ENCODE measurements at places on chromosomes 1 and 21.
A peak's percentile ranks its signal among the peaks of the same experiment; 100 is the strongest.

DNA sequence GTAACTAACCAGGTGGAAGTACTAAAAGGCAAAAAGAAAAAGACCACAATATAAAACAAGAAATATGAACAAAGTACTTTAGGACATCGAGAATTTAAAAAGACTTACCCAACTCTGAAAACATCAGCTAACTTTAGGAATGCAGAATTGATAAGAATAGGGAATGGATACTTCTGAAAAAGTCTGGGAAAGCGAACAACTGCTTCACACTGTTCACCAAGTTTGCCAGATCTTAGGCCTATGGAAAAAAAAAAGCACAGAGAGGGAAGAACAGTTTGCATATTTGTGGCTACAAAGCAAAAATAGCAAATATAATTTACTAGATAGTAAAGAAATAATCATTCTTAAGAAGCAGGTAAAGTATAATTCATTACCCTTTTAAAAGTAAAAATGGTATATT is 14.4 kb downstream of the INTS7 start:
- no peak for DNase-seq

GRCh38 chr1:13478692-13479091 is 35.1 kb downstream of the LRRC38 start:
- DNase-seq: no peak

GRCh38 chr1:27436204-27437159 is 44.1 kb downstream of the GPR3 start:
- DNase-seq: no peak

DNA sequence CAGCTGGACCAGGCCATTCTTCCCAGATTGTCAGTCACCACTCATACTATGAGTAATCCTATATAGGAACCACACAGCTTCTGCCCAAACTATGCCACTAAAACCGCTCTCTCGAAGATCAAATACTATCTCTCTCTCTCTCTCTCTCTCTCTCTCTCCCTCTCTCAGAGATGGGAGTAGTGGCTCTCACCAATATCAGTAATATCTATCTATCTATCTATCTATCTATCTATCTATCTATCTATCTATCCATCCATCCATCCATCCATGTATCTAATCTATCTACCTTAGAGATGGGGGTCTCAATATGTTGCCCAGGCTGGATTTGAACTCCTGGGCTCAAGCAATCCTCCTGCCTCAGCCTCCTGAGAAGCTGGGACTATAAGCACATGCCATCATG is 4.7 kb upstream of the HIPK1 start:
- DNase-seq: no peak

GRCh38 chr1:227127891-227128290 is 187.8 kb downstream of the COQ8A start:
- no peak for DNase-seq

- no peak for DNase-seq
Measured at GRCh38 chr1:183873642-183874041, 68.7 kb downstream of the RGL1 start.

GRCh38 chr1:187999973-188000372 is 1171.2 kb downstream of the PLA2G4A start:
- DNase-seq: no peak

DNA sequence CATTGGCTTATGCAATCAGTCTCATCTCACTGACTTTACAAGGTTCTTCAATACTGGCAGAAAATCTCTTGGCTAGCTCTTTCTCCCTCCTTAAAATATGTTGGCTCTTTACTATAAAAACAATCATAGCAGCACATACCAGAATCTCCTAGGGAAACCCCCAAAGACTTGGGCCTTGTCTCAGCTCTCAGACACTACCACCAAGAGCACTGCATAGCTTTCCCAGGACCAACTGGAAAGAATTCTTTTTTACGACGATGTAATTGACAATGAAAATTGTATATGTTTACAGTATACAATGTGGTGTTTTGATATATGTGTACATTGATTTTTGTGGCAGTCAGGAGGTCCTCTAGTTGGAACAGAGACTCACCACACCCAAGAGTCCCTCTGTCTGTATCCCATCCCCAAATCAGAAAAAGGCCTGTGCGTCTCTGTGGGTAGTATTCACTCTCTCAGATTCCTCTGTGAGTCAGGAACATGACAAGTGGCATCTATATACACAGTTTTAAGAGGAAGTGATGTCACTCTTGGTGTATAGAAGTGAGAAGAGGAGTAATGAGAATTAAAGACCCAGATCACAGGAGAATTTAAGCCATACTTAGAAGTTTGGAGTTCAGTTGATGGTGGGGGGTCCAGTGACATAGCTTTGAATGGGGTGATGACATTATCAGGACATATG is 21.1 kb downstream of the SMAP2 start:
- no peak for DNase-seq

GRCh38 chr1:24691051-24691450 is 47.9 kb downstream of the SRRM1 start:
- DNase-seq: no peak

DNA sequence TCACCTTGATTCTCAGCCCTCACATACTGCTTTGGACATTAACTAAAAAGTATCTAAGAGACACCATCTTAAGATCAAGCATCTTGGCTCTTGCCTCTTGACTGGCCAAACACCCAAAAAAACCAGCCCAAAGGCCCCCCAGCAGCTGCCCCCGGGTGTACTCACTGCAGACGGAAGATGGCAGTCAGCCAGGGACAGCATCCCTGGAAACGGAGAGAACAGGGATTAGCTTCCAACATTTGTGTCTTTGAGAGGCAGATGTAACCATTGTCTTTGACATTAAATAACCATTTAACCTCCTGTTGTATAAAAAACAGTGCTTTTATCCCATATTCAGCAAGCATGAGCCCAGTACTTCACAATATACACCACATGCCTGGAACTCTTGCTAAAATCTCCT is 11.3 kb downstream of the TMEM63A start:
- DNase-seq: peak; percentile 49

- DNase-seq: no peak
Measured at GRCh38 chr1:925561-926421, 2.1 kb downstream of the SAMD11 start.

DNA sequence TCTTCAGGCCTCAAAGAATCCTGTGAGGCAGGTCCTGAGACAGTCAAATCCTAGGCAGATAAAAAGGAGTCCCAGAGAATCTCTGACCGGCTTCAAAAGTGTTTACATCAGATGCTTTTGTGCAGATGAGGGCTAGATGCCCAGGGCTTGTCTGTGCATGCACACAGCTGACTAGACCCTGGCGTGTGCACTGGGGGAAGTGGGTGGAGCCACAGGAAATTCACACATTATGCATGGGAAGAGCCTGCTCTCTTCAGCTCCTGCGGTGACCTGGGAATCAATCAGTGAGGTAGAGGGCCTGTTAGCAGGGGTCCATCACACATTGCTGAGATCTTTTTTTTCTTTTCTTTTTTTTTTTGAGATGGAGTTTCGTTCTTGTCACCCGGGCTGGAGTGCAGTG is 36.6 kb upstream of the NHLH2 start:
- peak; percentile 91 for DNase-seq

- no peak for DNase-seq
Measured at GRCh38 chr1:157025856-157026255, 19.7 kb downstream of the ARHGEF11 start.

GRCh38 chr1:169102567-169102966 is 3.9 kb upstream of the ATP1B1 start:
- no peak for DNase-seq

GRCh38 chr1:9589144-9589718 is 520 bp downstream of the TMEM201 start:
- no peak for DNase-seq

DNA sequence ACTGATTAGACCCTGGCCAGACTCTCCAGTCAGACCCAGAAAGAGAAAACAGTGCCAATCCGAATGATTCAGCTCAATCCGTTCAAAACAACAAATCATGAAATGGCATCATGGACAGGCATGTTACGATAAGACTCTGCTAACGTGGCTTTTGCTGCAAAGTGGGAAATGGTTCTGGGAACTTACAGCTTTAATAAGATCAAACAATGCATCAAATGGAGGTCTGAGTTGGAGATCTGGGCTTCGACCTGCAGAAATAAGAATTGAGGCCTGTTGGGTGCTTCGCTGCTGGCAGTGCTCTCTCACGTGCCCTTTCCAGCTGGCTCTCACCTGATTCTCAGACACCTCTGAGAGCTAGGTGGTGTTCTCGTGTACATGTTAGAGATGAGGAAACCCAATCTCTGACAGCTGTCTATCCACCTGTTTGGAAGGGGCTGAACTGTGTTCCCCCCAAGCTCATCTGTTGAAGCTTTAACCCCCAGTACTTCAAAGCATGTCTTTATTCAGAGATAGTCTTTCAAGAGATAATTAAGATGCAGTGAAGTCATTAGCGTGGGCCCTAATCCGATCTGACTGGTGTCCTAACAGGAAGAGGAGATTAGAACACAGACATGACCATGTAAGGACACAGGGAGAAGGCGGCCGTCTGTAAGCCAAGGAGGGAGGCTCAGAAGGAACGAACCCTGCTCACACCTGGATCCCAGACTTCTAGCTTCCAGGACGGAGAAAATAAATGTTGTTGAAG is 45.5 kb upstream of the ETS2 start:
- DNase-seq: no peak

- peak; percentile 82 for DNase-seq
Measured at GRCh38 chr1:20386323-20387081, 95.8 kb downstream of the VWA5B1 start.

DNA sequence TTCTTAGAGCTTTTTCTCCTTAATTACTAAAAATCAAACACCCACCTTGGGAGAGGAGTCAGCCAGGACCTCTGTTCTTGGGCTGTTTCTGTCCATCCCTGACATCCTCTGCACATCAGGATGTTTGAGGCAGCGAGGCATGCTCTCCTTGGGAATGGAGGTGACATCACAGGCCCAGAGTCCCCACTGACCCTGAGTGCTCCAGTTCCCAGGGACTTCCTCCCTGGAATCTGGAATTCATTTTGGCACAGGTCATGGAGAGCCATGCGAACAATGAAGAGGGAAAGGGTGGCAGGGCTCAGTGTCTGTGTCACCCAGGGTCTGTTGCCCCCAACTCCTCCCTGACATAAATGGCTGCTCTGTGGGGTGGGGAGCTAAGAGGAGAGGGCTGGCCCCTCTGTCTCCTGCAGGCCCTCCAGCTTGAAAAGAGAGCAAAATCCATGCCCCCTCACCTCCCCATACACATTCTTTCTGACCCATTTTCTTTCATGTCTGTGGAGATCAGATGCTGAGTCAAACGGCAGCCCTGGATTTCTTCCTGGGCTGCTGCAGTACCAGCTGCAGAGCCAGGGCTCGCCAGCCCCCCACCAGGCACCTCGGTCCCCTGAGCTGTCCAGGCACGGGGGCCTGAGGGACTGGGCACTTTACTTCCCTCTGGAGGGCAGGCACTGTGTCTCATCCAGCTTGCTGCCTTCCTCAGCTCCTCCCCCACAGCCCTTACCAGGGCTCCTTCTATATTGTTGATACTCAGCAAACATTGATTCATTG is 102.0 kb downstream of the NMNAT2 start:
- no peak for DNase-seq

GRCh38 chr1:25066256-25066655 is 136.2 kb upstream of the RUNX3 start:
- DNase-seq: no peak

- DNase-seq: peak; percentile 81
Measured at GRCh38 chr1:6962478-6962995, 177.3 kb downstream of the CAMTA1 start.

GRCh38 chr1:153470707-153471106 is 10.3 kb upstream of the S100A7 start:
- no peak for DNase-seq

DNA sequence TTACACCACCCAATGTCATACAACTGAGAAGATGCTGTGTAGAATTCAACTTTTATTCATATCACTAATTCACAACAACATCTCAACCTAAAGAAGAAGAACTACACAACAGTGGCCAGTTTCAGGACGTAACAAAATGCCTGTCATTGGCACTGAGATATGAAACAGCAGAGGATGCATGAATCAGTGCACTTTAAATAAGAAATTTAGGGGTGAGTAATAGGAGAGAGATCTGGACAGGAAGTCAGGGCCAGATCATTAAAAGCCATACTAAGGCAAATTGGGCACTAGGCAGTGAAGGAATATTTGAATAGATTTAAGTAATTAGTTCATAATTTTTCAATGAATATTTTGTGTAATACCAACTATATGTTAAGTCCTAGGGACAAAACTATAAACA is 510.5 kb downstream of the PLPP3 start:
- no peak for DNase-seq

GRCh38 chr1:204041803-204042505 is 31.0 kb upstream of the SOX13 start:
- DNase-seq: no peak

DNA sequence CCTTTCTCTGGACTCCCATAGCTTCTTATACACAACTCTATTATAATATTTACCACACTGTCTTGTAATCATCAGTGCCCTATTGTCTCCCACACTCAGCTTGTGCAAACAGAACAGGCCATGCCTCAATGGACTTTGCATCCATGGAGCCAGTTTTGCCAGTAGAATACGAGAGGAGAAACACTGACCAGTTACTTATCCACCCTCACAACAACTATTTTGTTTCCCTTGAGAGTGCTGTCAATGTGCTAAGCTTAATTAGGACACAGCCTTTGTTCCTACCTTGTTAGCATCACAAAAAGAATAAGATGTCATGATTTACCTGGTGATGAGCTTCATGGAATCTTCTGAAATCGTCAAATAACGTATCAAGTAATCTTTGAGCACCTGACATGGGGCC is 18.1 kb upstream of the LRRC52 start:
- no peak for DNase-seq

GRCh38 chr1:27487966-27488884 is 1.7 kb downstream of the WASF2 start:
- DNase-seq: no peak

DNA sequence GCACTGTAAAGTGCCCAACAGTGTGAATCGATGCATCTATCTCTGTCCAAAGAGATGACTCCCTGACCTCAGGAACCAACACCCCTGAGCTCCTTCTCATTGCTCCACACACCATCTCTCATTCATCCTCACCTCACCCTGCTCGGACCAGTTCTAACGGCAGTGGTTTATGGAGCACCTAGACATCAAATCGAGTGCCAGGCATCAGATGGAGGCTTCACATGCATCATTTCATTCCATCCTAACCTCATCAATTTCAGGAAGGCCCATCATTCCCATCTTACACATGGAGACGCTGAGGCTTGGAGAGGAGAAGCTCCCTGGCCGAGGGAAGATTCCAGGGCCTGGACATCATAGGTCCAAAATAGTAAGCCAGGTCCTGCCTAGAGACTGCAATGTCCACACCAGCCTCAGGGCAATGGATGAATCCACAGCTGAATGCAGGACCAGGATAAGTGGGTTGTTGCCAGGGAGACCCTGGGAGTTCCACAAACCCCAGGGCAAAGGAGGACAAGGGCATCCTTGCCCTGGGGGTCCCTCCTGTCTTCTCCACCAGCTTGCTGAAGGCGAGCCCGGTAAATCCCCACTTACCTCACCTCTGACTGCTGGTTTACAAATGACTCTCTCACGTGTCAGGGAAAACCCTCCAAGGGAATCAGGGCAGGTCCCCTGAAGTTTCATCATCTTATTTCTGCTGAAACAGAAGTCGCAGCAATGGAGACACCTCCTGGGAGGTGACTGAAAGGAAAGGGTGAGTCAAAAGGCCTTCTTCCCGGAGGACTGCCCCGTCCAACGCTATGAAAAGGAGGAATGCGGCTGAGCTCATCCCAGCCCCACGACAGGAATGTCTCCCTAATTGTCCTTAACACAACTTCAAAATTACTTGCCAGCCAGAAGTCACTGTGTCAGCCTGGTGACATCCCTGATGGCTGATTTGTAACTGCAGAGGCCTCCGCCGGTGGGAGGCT is 9.0 kb upstream of the IFFO2 start:
- DNase-seq: no peak

GRCh38 chr1:221871056-221871455 is 129.2 kb upstream of the DUSP10 start:
- DNase-seq: no peak

GRCh38 chr1:43396059-43396458 is 6.4 kb downstream of the SZT2 start:
- no peak for DNase-seq
